ENCODE measurements at places on chromosomes 7 and 10. TPM values are rescaled to one million over a fixed set of nuclear protein-coding genes. Genes with fewer than 3 reads are reported as not detected.
A peak's percentile ranks its signal among the peaks of the same experiment; 100 is the strongest.

DNA sequence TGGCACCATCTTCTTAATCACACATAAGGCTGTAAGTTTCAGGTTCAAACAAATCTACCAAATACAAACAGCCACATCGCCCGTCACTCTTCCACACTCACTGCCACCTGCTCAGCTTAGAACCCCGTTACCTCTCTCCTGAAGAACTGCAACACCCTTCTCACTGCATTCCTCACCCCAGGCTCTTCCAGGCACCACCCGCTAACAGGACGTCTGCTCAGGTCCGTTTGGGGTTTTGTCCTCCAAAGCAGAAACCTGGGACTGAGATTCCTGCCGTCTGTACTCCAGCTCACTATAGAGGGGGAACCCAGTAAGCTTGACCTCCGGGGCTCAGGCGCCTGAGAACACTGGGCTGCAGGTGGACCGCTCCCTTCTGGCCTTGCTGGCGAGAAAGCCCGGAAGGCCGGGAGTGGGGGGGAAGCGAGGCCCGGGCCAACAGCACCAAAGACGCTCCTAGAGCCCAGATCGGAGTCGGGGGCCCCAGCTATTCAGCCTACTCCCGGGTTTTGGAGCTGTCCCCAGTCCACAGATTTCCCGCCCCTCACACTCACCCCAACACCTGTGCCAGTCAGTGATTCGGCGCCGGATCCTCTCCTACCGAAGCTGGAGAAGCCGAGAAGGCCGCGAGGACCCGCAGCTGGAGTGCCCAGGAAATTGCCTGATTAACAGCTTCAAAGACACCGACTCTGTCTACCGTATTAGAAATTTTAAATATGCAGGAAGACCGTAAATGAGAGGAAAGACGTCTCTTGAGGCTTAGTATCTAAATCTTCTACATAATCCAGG is at the start of gene AP3M1:
Gene AP3M1, minus strand, starts transcription at position 625 of the 786 bp plus-strand sequence. CDS start 12,449 bp downstream, outside the sequence.
- no peak for DNase-seq

- DNase-seq: no peak
Observed at GRCh38 chr10:26628395-26628794, 69.1 kb upstream of the PDSS1 start.

DNA sequence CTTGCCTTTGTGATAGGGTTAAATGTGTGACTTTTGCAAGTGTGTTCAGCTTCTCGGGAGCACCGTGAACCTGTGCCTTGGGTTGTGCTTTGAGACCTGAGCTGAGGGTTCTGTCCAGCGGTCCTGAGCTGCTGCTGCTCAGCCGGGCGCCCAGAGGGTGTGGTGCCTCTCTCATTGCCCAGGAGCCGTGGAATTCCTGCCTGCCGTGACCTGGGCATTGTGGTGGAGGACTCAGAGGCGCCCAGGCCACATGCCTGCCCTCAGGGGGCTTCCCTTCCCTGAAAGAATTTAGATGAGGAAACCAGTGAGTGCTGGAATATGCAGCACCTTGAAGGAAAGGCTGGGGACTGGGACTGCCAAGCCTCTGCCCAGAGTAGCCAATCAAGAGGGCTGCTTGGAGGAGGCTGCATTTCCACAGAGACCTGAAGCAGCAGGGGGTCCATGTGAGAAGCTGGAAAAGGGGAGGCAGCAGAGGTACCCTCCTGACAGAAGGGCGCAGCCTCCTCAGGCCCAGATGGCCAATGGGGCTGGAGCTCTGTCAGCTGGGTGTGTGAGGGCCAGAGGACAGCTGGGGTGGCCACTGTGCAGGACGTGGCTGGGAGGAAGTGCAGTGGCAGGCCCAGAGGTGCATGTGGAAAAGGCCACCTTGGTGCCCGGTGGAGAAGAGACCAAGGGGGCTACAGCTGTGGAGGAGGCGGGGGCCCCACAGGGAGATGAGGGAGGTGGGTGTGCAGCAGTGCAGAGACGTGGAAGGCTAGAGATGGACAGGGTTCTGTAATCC is 107.3 kb downstream of the NKX6-2 start:
- no peak for DNase-seq

DNA sequence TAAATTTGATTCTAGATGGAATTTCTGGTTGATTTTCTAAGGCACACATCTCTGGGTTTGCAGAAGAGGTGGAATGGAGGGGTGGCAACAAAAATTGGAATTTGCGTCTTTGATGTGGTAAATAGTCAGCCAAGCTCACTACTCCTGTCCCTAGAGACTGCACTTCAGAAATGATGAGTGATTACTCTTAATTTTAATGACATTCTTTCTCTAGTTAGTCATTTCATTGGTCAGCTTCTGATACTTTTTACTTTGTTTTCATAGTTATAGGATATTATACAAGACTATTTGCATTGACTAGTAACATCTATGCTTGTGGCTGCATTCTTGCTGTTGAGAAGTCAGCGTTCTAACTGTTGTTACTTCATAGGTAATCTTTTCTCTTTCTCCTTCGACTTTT is 658.3 kb downstream of the SUGCT start:
- DNase-seq: peak; percentile 50

GRCh38 chr7:8251195-8251594 is 10.8 kb downstream of the ICA1 start:
- DNase-seq: no peak

GRCh38 chr10:6539833-6540232 is 40.2 kb downstream of the PRKCQ start:
- no peak for DNase-seq

DNA sequence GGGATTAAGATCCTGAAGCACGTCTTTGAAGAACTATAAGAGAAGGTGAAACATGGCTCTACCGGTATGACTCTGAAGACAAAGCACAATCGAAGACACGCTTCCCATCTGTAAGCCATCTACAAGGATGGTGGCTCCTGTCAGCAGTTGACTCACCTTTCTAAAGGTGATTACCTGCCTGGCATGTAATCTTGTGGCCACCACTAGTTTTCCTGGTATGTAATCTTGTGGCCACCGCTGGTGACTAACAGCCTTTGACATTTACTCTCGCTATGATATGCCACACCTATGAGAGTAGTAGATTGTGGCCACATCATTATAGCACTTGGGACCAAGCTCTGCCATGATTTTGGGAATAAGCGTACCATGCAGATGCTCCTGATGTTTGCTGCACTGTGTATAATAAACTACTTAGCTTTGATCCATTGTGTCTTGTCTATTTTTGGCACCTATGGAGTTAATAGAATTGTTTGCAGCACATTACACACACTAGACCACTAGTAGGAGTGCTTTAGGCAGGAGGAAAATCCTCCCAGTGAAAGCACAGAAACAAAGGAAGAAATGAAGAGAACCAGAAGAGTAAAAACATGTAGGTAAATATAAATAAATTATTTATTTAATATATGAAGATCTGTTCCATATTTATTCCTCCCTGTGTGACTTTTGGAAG is 59.8 kb downstream of the VAX1 start:
- no peak for DNase-seq

GRCh38 chr7:45060295-45060694 is 28.5 kb downstream of the NACAD start:
- no peak for DNase-seq

The KCNH2 gene
- total RNA-seq: not detected

The ADCYAP1R1 gene
- total RNA-seq: not detected

The LIPF gene
- total RNA-seq: not detected

The PNLIPRP2 gene
- not detected for total RNA-seq
